ENCODE measurements at places on chromosomes 7 and 10.

DNA sequence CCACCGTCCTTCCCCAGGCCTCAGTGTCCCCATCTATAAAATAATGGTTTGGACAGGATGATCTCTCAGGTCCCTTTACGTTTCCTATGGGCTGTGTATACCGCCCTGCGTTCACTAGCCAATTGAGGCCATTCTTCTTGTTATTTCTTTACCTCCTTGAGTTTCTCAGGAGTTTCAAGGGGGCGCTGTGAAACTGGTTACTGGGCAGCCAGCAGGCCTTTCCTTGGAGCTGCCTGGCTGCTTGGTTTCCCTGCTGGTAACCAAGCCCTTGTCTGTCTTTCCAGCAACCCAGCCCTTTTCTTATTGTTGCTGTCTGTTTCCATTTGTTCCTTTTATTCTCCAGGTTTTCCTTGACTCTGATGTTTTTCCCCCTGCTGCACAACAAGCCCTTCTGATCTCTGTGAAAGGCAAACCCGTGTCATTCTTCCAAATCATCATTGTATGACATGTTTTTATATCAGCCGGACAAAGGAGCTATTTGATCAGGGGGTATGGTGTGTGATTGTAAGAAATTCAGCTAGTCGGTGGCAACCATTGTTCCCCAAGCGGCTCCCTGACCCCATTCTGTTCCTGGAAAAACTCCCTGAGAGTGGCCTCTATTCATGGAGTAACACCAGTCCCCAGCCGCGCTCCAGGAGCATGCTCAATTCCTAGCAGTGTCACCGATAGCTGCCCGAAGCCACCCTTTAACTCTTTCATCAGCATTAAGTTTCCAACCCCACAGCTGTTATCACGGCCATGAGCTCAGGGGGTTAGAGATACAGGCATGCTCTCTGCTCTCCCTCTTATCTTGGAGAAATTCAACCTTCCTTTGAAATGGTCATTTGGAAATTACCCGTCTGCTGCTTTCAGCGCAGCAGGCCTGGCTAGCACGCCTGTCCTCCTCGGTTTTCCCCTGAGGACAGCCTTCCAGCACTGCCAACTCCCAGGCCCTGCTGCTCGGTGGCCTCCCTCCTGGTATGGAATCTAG, 26.6 kb downstream of the FGF8 start:
- no peak for DNase-seq

DNA sequence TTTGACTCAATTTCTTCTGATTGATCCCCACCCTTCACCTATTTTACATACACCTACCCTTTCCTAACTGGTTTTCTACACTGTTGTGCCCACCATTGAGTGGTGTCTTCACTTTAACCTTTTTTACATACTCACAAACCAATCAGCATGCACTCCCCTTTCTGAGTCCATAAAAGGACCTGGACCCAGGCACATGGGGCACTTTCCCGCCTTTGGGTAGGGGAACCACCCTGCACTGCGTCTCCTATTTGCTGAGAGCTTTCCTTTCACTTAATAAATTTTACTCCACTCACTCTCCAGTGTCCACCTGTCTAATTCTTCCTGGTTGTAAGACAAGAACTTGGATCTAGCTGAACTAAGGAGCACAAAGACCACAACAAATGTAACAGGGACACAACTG, 33.8 kb downstream of the ANKMY2 start:
- DNase-seq: no peak

DNA sequence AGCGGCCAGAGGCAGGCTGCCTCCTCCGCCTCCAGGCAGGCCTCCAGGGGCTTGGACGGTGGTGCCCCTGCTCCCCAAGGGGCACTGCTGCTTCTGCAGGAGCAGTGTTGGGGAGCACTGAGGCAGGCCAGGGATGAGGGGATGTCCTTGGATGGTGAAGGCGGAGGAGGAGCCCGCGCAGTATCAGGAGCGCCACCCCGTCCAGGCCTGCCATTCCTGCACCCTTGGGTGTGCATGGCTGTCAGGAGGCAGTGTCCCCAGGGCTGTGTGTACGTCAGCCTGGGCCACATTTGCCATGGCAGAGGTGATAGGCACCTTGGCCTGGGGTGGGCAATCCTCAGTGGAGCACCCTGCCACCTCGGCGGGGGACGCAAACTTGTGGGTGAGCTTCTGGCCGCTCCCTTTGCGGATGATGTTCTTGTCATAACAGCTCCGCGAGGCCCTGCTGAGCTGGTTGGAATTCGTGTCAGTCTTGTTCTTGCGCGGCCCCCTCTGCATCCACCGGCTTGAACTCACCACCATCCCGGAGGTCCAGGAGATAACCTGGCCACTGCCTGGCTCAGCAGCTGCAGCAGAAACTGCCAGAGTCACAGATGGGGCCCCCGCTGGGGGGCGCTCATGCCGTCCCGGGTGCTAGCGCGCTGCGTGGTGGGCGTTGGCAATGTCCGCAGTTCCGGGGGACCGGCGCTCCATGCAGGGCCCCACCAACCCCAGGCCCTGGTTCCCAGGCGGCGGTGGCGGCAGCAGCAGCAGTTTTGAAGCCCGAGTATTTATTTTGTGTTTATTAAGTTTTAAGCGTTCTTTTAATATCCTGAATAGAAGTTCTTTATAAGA, 182.3 kb upstream of the ADCY1 start:
- DNase-seq: no peak

DNA sequence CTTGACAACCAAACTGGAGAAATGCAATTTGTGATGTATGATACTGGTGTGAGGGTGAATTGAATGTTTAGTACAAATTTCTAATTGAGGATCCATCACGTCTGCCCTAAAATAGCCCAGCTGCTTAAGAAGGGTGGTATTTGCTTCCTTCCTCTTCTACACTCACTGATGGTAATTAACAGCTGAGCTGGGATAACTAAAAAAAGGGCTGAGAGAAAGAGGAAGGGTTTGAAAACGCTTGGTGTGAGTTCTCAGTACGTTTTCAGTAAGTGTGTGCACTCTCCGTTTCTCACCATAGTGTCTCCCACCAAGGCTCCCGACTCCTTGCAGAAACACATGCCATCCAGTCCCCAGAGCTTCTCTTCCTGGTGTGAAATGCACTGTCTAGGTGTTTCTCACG, 54.3 kb downstream of the MAP3K8 start:
- no peak for DNase-seq

DNA sequence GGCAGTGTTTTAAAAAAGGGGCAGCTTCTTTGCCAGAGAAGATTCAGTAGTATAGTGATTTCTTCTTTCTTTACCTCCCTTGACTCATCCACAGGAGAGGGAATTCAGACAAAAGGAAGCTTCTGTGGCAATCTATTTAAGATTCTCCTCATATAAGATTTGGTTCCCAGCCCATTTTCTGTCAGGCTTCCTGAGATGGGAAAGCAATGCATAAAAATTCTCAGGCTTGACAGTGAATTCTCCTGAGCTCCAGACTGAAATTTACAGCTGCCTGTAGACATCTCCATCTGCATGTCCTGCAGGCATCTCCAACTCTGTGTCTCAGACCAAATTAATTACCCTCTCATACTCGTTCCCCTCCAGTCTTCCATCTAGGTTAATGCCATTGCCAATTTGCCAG, 72.8 kb downstream of the TSPAN12 start:
- no peak for DNase-seq

DNA sequence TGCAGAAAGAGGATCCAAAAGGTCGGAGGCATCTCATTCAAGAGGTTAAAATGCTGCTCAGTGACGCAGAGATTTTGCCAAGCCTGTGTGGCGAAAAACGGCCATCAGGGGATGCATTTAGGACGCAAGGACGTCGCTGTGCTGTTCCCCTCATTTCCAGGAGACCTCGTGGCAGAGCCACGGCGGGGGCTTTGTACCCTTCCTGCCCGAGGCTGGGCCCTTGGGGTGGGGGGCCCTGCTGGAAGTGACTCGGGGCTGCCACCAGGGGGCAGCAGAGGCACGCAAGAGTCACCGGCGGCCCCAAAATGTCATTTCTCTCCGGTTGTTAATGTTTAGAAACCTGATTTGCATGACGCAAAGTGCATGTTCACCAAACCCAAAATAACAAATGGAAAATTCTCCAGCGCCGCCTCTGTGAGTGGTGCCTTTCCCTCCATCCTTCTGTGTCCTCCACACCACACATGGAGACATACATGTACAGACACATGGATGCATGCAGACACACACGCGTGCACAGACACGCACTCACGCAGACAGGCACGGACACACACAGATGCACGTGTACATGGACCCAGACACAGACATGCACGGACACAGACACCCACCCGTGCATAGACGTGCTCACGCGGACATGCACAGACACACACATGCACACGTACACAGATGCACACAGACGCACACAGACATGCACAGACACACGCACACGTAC, 51.0 kb upstream of the NKX6-2 start:
- DNase-seq: no peak

DNA sequence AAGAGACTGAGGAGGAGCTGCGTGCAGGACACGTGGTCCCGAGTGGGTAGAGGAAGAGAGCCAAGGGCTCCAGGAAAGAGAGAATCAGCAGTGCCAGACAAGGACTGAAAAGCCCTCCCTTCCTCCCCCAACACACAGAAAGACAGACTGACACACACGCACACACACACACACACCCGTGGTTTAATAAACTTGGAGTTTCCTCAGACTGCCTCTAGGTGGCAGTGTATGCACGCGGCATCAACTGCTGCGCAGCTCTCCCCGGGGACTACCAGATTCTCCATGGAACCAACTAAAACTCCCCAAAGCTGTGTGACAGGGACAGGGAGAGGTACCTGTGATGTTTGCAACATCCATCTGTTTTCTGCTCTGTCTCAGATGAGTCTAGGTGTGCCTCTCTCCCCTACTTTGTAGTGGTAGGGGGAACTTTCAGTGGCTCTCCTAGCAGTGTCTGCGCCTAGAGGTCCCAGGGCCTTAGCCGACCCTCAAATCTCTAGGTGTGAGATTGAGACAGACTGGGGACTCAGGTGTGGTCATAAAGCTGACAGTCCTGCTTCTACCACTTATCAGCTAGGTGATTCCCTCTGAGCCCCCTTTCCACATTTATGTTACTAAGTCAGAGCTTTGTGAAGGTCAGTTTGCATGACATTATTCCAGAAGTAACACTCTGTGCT, 9.3 kb upstream of the TSPAN14 start:
- peak; percentile 49 for DNase-seq

DNA sequence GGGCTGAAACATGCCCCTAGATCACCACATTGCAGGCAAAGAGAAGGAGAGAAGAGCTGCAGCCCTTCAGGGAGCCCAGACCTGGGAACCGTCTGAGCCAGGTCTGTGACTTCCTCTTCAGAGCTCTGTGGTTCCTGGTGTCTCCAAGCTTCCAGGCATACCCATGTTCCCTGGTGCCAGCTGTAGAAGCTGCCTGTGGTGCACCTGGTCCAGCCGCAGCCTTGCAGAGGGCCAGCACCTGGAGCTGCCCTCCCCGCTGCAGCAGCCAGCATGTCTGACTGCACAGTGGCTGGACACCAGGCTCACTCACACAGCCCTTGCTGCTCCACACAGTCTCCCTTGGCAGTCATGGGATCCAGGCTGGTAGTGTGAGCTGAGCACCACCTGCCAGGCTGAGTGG, 33.6 kb downstream of the C7orf25 start:
- DNase-seq: no peak

- no peak for DNase-seq
Measured at GRCh38 chr7:107951172-107951787, 51.7 kb downstream of the LAMB1 start.

DNA sequence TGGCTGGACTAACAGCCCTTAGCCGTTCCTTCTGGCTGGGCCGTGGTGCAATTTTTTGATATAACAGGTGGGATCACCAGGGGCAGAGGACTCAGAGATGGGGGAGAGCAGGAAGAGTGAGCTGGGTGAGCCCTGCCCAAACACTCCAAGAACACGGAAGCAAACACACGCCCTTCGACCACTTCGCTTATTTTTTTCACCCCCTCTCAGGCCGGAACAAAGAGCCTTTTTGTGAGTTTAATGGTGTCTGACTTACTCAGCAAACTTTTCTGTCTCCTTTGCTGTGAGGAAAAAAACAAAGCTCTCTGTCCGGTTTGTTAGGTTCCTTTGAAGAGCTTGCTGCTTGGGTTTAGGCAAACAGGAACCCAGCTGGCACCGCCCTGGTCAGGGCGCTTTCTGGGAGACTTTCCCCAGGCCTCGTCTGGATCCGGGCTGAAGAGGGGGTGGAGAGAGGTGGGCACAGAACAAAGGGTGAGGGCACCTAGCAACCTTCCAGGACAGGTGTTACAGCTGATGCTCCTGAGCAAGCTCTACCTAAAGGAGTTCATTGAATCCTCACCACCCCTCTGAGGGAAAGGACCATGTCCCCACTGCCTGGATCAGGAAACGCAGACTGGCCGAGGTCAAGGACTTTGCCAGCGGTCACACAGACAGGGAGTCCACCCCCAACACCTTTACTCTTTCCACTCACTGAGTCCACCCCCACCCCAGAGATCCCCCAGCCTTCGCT, 23.3 kb downstream of the CALML3 start:
- no peak for DNase-seq

DNA sequence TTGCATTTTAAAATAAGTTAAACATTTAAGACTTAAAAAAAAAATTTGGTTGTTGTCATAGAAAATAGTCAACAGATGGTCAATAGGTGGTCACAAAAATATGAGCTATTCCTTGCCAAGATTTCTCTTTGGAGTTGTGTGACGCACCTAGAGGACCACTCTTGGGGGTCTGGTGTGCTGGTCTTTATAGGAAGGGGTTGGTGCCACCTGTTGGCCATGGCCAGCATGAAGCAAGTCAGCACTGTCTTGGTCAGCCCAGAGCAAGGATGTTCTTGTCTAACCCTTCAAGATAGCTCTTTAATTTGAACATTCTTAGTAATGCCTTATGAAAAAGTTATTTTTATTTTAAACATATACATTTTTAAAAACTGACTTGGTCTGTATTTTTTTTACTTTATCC, 267.9 kb upstream of the CNTNAP2 start:
- DNase-seq: no peak

GRCh38 chr10:133034092-133034491, 53.6 kb upstream of the ADGRA1 start:
- no peak for DNase-seq

DNA sequence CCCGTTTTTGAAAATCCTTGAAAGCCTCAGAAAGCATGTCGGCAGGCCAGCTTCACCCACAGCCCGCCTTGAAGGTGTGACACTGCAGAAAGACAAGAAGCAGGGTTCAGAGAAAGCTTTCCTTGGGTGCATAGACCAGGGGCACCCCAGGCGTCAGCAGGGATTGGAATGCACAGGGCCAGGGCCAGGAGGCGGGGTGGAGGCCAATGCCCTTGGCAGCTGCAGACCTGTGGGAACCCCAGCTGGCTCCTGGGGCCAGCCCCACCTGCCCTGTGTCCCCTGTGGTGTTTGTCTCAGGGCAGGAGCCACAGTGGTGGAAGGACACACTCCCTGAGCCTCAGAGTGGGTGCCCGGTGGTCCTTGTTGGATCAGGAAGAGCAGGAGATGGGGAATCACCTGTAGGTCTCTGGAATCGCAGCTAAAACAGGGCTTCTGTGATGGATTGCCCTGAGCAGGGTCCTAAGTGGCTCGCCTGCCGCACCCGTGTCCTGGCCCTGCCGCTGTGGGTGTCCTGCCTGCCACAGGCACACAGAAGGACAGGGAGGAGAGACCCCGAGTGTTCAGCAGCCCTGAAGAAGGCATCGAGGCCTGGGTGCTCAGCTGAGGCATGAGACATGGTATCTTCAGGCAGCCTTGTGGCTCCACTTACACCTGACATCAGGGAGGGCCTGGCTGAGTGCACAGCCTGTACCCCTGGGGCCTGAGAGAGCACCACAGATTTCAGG, 32.5 kb downstream of the ANXA8 start:
- no peak for DNase-seq
